Hematopoietic multipotent progenitor cell treated with erythropoietin and hydrocortisone succinate and interleukin-3 and kit ligand, for 8 days (in vitro differentiated cells): ENCODE measurements at places on chromosomes 7 and 10.

DNA sequence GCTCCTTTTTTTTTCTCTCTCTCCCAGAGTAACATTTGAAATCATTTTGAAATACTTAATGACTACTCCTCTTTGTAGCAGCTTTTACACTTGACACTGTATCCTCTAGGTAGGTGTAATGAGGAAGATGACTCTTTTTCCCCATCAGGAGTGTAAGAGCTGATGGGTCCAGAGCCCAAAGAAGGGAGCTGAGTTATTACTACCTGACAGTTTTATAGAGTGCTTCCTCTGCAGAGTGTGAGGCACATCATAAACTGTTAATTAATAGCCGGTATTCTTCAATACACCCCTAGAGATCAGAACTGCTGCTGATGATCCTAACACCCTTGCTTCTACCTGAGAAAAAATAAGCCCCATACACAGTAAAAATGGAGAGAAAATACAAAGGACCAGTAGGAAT lies 279.8 kb upstream of the SEMA3A start:
- DNase-seq: no peak

GRCh38 chr7:3591219-3591618 lies 290.2 kb downstream of the SDK1 start:
- no peak for DNase-seq

DNA sequence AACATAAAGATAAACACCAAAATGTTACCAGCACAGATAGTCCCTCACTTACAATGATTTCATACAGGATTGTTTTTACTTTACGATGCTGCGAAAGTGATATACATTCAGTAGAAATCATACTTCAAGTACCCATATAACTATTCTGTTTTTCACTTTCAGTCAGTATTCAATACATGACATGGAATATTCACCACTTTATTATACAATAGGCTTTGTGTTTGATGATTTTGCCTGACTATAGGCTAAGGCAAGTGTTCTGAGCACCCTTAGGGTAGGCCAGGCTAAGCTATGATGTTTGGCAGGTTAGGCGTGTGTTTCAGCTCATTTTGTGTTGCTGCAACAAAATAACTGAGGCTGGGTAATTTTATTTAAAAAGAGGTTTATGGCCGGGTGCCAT lies 155.0 kb downstream of the RTKN2 start:
- DNase-seq: no peak

DNA sequence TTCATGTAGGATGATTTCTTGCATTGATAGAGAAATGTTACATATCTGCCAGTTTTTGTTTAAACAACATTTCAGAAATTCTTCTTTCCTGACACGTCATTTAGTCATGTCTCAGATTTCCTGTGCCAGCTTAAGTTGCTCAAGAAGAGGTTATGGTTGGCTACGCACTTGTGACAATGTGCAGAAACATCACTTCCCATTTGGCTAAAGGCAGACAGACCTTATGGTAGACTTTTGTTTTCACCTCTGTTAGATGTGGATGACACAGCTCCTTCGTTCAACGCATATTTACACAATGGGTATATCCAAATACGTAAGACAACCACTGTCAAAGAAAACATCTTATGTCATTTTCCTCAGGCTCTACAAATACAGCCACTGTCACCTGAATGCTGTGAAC lies 125.8 kb downstream of the DOCK4 start:
- no peak for DNase-seq

DNA sequence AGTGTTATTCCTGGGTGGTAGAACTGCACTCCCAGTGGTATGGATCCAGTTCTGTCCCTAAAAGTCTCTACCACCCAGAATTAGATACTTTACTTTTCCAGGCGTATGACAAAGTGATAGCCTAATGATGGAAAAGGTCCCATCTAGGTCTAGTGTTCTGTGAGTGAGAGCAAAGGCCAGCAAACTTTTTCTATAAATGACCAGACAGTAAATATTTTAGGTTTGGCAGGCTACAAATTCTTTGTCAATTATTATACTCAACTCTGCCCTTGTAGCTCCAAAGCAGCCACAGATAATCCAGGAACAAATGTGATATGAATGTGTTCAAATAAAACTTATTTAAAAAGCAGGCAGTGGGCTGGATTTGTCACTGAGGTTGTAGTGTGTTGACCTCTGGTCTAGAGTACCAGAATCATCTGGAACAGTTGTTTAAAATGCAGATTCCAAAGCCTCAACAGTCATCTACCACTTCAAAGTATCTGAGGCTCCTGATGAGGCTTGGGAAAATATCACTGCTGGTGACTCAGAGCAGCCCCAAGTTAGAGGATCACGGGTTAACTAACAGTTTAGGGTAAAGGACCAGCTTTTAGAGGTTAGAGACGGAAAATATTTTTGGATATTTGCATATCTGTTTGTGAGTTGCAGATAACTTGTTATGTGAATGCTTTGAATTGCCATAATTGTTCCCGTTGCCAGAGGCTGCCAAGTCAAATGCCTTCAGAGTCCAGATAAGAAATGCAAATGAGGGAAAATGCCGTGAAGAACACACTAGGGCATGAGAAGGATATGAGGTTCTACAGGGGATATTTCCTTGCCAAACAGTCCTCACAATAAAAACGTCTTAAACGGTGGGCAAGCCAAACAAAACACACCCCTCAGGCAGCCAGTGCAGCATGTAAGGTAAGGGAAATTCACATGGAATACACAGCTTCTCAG lies 19.4 kb downstream of the NRAP start:
- DNase-seq: no peak

DNA sequence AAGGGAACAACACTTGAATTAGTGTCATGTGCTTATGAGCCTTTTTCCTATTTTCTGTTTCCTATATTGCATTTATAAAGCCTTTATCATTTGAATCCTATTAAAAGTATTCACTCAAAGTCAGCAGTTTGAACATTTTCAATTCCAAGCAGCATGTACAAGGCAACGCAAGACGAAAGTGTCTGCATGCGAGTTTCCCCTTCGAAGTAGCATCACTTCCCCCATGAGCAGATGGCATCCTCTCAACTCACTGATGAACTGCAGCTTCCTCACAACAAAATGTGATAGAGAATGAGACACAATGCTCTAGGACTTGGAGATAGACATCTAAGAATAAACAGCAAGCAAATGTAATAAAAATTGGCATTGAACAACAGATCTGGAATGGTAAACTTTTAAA lies 270.7 kb downstream of the PRPF18 start:
- DNase-seq: no peak

- peak; percentile 85 for DNase-seq
These were observed 2.5 kb upstream of the CLDN4 start for GRCh38 chr7:73828107-73828803.

- no peak for DNase-seq
These were observed 24.5 kb downstream of the SNX13 start for GRCh38 chr7:17915796-17916195.

DNA sequence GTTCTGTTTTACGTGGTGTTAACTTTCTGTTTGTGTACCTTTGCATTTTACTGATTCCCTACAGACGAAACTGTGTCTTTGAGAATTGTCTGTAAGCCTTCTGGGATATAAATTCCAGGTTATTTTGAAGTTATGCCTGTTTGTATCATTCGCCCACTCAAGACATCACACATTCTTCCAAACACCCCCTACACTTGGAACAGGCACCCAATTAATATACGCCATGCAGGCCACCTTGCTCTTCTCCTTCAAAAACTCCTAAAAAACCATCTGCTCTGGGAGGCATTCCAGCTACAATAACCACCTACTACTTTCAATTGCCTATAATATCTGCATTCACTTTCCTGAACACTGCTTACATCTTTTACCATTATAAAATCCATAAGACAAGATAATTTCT lies 453.3 kb downstream of the DGKB start:
- no peak for DNase-seq

GRCh38 chr10:98417481-98417959 lies 2.5 kb upstream of the PYROXD2 start:
- DNase-seq: no peak

GRCh38 chr7:1775389-1775788 lies 105.3 kb downstream of the ELFN1 start:
- DNase-seq: no peak

DNA sequence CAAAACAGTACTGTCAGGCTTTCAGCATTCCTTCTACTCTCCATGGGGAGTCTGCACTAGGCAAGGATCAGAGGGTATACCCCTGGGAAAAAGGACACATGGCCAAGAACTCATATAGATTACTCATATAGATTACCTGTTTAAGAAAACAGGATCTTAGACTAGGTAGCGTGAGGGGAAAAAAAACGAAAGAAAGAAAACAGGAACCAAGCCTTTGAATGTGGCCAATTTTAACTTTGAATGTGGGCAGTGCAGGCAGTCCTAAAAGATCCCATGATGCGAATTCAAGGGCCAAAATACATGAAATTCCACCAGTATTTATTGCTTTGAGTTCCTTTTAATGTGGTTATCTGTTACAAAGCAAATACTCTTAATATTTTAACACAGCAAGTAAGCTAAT lies 108.6 kb upstream of the TAC1 start:
- no peak for DNase-seq

DNA sequence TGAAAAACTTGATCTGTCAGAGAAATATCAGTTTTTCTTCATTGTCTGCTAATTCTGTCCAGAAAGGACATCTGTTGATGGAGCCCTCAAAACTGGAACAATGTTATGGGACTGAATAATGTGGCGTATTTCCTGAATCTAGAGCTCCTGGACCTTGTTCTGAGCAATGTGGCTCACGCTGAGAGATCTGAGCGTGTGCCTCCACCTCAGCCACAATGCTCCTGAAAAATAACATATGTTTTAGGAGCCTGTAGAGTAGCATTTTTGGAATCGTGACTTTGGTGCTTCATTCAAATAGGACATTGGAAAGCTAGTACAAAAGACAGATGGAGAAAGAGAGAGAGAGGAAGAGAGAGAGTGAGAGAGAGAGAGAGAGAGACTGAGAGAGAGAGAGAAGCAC lies 110.3 kb downstream of the BMPER start:
- no peak for DNase-seq

- DNase-seq: peak; percentile 17
These were observed 194.0 kb downstream of the CFTR start for GRCh38 chr7:117673839-117674238.

- no peak for DNase-seq
These were observed 74.6 kb downstream of the WDFY4 start for GRCh38 chr10:48759113-48759901.

DNA sequence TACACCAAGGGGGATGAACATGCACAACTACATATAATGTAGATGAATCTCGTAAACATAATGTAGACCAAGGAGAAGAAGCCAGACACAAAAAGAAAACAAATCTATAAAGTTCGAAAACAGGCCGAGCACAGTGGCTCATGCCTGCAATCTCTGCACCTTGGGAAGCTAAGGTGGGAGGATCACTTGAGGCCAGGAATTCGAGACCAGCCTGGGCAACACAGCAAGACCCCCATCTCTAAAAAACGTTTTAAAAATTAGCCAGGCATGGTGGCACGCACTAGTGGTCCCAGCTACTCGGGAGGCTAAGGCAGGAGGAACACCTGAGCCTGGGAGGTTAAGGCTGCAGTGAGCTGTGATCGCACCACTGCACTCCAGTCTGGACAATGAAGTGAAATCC lies 68.5 kb downstream of the GLI3 start:
- DNase-seq: no peak

- no peak for DNase-seq
These were observed 32.0 kb downstream of the VCL start for GRCh38 chr10:74029943-74030342.

- peak; percentile 91 for DNase-seq
These were observed 32.6 kb downstream of the PIP4K2A start for GRCh38 chr10:22681783-22682183.

- DNase-seq: no peak
These were observed 278.7 kb upstream of the PHYHIPL start for GRCh38 chr10:58897708-58898107.

- DNase-seq: no peak
These were observed 2.9 kb upstream of the IFRD1 start for GRCh38 chr7:112447406-112447805.

DNA sequence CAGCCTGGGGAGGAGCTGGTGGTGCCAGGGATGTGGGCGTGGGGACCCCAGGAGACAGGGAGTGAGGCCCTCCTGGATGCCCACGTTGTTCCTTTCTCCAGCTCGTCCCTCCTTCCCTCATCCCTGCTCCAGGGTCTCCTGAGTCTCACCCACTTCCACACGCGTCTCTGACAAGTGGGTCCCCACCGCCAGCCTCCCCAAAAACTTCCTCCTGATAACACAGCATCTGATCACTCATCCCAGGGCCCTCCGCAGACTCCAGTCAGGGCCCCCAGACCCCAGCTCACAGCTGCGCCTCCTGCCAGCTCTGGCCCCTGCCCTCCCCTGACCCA lies 60.6 kb upstream of the INPP5A start:
- DNase-seq: no peak

DNA sequence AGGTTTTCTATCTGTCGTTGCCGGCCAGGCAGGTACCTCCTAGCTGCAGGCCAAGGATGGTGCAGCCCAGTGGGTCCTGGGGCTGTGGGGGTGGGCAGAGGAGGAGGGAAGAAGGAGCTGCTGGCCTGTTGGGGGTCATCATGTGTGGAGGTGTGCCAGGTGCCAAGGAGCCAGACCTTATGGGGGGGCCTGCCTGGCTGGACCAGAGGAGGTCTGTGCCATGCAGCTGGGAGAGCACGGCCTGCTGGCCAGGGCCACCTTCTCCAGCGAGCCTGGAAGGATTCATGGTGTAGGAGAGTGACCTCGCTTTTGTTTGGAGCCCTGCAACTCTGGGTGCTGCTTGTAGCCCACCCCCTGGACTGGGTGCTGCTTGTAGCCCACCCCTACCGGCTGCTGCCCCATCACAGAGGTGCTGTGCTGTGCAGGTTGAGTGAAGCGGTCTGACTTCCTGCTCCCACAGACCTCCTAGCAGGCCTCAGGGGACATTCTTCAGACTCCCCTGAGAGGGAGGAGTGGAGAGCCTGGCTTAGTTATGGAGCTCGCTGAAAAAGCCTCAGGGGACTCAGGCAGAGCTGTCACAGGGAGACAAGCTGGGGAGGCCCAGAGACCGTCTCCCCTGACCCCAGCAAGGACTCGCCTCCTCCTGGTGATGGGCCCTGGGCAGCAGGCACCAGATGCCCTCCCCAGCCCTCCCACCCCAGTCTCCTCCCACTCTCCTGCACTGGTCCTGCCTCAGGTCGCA lies 67.7 kb upstream of the AQP1 start:
- DNase-seq: no peak

DNA sequence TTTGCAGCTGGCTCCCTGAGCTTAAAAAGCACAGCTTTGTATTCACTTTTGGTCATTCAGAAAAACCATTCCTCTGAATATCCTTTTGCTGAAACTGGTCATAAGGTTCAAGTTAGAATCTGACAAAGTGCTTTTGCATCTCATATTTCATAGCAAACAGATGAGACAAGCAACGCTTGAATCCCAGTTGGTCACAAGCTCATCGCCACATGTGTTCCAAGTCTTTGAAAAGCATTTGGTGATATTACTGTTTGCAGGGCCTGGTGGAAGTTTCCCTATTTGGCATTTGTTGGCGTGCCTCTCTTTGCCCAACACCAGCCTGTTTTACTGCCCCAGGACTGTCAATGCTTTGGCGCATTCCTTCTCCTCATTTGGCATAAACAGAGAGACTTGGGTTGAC lies 10.3 kb downstream of the TACC2 start:
- no peak for DNase-seq

GRCh38 chr10:38007551-38007950 lies 2.9 kb upstream of the ZNF33A start:
- DNase-seq: no peak
